ENCODE measurements at places on chromosomes 3 and 15.
A peak's percentile ranks its signal among the peaks of the same experiment; 100 is the strongest.

- DNase-seq = no peak
Observed at GRCh38 chr15:90650117-90650955, 66.8 kb upstream of the BLM start.

DNA sequence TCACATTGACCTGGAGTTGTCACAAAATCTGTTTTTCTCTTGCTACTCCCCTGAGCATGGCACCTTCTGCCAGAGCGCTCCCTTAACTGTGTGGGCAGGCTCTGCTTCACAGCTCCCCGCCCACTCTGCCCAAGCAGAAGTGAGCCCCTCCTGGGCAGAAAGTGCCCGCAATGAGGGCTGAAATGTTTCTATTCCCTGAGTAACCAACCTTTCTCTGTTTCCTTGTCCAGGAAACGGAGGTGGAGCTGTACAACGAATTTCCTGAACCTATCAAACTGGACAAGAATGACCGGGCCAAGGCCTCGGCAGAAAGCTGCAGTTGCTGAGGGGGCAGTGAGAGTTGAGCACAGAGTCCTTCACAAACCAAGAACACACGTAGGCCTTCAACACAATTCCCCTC is 66.3 kb upstream of the ACAD9 start:
- no peak for DNase-seq

- no peak for DNase-seq
Observed at GRCh38 chr3:46545818-46546630, 20.1 kb downstream of the LRRC2 start.

DNA sequence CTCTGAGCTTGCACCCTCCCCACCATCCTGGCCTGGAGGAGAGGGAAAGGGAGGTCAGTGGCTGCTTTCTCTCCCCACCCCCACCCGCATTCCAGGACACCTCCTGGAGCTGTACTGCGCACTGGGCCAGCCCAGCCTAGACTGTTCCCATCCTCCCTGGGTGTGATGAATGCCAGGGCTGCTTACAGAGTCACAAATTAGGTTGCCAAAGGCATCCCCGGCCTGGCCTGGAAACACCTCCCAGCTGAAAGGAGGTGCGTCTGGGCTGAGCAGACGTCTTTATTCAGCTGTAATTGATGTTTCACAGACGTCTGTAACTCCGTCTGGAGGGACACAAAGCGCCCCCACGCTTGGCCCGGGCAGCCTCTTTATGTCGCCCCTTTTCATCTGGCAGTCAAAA is 47.6 kb downstream of the RHCG start:
- no peak for DNase-seq

- DNase-seq = no peak
Observed at GRCh38 chr3:149566292-149566975, 91.4 kb downstream of the WWTR1 start.

- DNase-seq = no peak
Observed at GRCh38 chr15:39442898-39443297, 138.0 kb upstream of the THBS1 start.

DNA sequence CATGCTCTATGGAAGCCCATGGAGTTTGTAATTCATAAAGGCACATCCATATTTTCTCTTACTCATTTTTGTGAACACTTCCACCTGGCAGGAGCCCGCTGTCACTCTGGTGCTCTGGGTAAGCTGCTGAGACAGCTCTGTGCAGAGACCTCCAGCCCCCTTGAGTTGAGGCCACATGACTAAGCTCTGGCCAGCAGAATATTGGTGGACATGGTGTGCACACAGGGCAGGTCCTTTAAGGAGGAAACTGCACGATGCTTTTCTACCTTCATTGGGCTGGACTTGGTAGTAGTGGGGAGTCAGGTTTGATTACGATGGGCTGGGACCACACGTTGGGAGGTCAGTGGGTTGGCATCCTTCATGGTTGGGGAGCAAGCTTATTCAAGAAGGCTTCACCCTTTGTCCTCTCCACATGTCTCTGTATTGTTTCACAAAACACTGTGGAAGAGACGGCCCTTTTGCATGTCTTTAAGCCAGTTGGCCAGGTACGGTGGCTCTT is 29.0 kb downstream of the CCNB2 start:
- DNase-seq = no peak

GRCh38 chr3:42504334-42505127 is 2.1 kb downstream of the VIPR1 start:
- no peak for DNase-seq

- DNase-seq = no peak
Observed at GRCh38 chr3:108208831-108209230, 13.4 kb downstream of the IFT57 start.

GRCh38 chr3:28856796-28857195 is 424.1 kb upstream of the RBMS3 start:
- DNase-seq = no peak

DNA sequence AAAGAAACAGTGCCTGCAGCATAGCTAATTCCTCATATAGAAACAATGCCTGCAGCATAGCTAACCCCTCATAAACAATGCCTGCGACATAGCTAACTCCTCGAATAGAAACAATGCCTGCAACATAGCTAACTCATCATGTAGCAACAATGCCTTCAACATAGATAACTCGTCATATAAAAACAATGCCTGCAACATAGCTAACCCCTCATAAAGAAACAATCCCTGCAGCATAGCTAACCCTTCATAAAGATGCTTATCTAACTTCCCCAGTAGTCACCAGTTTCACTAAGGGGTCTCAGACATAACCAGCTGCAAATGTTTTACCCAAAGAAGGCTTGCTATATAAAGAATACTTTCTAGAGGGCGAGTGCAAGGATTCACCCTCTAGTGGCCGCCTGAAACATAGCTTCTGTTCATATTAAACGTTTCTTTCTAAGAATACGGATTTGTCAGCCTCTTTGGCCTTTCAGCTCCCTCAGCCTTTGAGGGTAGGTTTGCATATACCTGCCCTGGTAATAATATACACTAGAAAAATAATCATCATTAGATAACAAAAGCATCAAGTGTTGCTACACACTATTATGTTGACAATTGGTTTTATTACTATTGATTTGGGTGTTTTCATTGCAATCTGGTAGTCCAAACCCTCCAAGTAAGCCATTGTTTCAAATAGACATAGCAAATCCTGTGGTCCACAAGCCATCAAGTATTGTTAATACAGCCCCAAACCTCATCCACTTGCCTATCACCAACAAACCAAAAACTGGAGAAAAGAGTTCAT is 44.4 kb upstream of the FAN1 start:
- no peak for DNase-seq

DNA sequence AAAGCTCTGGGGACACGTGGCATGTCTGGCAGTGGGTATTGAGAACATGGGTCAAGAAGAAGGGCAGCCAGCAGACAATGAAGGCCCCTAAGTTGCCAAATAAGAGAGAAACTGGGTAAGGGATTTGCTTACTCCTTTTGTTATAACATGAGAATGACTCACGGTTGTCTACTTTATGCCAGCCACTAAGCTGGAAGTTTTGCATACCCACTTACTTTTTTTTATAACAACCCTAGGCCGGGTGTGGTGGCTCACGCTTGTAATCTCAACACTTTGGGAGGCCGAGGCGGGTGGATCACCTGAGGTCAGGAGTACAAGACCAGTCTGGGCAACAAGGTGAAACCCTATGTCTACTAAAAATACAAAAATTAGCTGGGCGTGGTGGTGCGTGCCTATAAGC is 50.0 kb downstream of the DRD3 start:
- DNase-seq = no peak

- no peak for DNase-seq
Observed at GRCh38 chr3:48623851-48624547, 2.4 kb upstream of the TMEM89 start.

- DNase-seq = no peak
Observed at GRCh38 chr15:28129231-28129848, 30.2 kb upstream of the OCA2 start.

GRCh38 chr3:109005443-109005842 is 51.8 kb upstream of the GUCA1C start:
- no peak for DNase-seq

DNA sequence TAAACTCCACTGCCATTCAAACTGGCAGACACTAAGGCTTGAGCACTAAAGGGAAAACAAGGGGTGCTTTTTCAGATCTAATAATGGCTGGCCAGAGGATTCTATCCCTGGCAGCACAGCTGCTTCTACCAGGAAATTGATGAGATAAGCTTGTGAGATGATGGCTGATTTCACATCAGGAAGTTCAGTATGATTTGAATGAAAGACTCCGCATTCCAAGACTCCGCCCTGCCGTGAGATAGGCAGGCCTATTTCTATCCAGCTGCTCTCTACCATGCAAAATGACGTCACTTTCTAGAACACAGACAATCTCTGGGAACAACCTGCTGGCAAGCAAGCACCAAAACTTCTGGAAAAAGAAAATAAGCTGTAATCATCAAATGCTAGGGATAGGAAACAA is 171.8 kb downstream of the WDR76 start:
- DNase-seq = no peak

DNA sequence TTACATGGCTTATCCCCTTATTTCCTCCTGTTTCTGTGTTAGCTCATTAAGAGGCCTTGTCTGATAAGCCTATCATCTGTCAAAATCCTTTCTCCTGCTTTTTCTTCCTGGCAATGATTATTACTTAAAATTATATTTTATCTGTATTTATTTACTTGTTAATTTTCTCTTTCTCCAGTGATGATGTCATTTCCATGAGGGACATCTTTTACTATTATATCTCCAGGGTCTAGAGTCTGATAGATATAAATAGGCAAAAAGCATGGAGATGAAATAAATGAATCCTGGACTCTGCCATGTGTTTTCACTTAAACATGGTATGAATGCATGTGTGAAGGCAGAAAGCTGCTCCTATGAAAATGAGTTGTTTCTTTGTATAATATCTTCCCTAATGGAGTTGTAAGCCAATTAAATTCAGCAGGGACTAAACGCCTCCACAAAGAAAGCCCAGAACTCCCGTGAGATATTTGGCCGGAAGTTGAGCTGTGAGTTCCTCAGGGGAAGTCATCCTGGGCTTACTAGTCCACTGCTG is 375.2 kb downstream of the TUSC7 start:
- no peak for DNase-seq

- no peak for DNase-seq
Observed at GRCh38 chr3:130383424-130383823, 38.0 kb downstream of the COL6A5 start.

DNA sequence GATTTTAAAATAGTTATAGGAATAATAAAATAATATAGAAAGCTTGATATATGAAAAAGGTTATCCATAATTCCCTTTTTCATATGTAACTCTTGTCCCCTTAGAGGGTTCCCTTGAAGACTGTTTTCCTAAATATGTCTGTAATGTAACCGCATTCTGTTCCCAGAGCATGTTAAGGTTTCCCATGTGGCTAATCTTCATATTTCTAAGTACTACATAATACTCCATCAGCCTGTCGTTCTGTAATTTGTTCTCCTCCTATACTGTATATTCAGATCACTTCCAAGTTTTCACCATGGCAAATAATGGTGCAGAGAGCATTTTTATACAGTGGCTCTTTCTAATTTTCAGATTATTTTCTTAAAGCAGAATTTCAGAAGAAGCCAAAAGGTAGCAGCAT is 6.7 kb downstream of the NMNAT3 start:
- no peak for DNase-seq

DNA sequence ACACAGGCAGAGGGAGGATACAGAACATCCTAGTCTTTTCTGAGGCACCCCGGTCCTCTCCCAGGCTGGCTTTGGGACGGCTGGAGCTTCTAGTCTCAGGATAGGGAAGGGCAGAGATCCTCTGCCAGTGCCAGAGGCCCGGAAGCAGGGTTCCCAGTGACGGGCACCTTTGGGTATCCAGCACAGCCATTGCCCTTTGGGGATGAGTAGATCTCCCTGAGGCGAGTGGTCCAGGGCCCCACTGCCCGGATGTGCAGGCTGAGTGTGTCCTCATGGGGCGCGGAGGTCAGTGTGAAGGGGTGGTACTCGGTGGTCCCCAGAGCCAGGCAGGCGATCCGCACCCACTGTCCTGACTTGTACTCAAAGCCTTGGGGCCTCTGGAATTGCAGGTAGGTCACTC is 18.3 kb downstream of the DUOX2 start:
- DNase-seq = no peak

GRCh38 chr15:45429941-45430792 is 51.8 kb upstream of the GATM start:
- DNase-seq = no peak

- peak; percentile 23 for DNase-seq
Observed at GRCh38 chr15:81023483-81024264, 23.0 kb downstream of the TLNRD1 start.
